ENCODE measurements at places on chromosomes 16 and 17. TPM values are rescaled to one million over a fixed set of nuclear protein-coding genes. Genes with fewer than 3 reads are reported as not detected.

Gene KCNH4
- total RNA-seq = 0.71 TPM

Gene ZBTB4
- 25.1 TPM for total RNA-seq

Gene TSNAXIP1
- 3.4 TPM for total RNA-seq

Gene KRT31
- not detected for total RNA-seq

Gene AARS1
- 179 TPM for total RNA-seq

Gene NUPR1
- not detected for total RNA-seq

Gene KCNAB3
- total RNA-seq = 12.3 TPM

Gene SALL1
- 35.7 TPM for total RNA-seq

Gene CANT1
- 33.3 TPM for total RNA-seq

Gene KRTAP2-1
- not detected for total RNA-seq

Gene KRTAP4-9
- total RNA-seq = not detected

Gene SLC16A6
- 0.25 TPM for total RNA-seq

Gene NTN1
- total RNA-seq = 0.76 TPM

Gene KRTAP1-1
- total RNA-seq = not detected

Gene MPV17L
- 0.34 TPM for total RNA-seq

Gene DYNLRB2
- total RNA-seq = not detected

Gene KIFC3
- 0.76 TPM for total RNA-seq

Gene PRR29
- total RNA-seq = not detected

Gene HEATR9
- total RNA-seq = not detected

Gene MSI2
- total RNA-seq = 141 TPM

Gene ITPRIPL2
- total RNA-seq = 3.4 TPM

Gene ZKSCAN2
- total RNA-seq = 16.6 TPM

Gene ABCA5
- 485 TPM for total RNA-seq

Gene TBC1D3B
- total RNA-seq = 37.3 TPM

Gene RND2
- total RNA-seq = 75.8 TPM

Gene ZSCAN10
- 0.74 TPM for total RNA-seq

All from glutamatergic neuron (in vitro differentiated cells).